ENCODE measurements at places on chromosomes 7 and 10. TPM values are rescaled to one million over a fixed set of nuclear protein-coding genes. Genes with fewer than 3 reads are reported as not detected.

The NAT16 gene
- total RNA-seq: not detected

The EMX2 gene
- total RNA-seq: not detected

The ADAP1 gene
- 89.2 TPM for total RNA-seq

The SVIL gene
- 57.2 TPM for total RNA-seq

The LHPP gene
- total RNA-seq: 12.3 TPM

The STEAP1B gene
- total RNA-seq: 0.31 TPM

The CHCHD2 gene
- total RNA-seq: 184 TPM

The OR2A7 gene
- 1.4 TPM for total RNA-seq

The ZNF680 gene
- total RNA-seq: 10.2 TPM

The PLXDC2 gene
- total RNA-seq: 22.9 TPM

The HIF1AN gene
- 52.0 TPM for total RNA-seq

The RNF133 gene
- not detected for total RNA-seq

The NUTM2D gene
- 5.2 TPM for total RNA-seq

The IQUB gene
- total RNA-seq: 0.09 TPM

The DENND2A gene
- 0.12 TPM for total RNA-seq

The FGF8 gene
- not detected for total RNA-seq

The TUBAL3 gene
- total RNA-seq: not detected

The SLC13A1 gene
- not detected for total RNA-seq

The NPSR1 gene
- not detected for total RNA-seq

The C10orf53 gene
- total RNA-seq: not detected

The ZNF12 gene
- 27.5 TPM for total RNA-seq

The DNAJC9 gene
- total RNA-seq: 14.1 TPM

The C10orf67 gene
- not detected for total RNA-seq

The MOSPD3 gene
- 15.9 TPM for total RNA-seq

The GATA3 gene
- 92.2 TPM for total RNA-seq

The TPST1 gene
- 10.4 TPM for total RNA-seq

All from natural killer cell (primary cell).